ENCODE measurements at places on chromosomes 16 and 17.
A peak's percentile ranks its signal among the peaks of the same experiment; 100 is the strongest.

DNA sequence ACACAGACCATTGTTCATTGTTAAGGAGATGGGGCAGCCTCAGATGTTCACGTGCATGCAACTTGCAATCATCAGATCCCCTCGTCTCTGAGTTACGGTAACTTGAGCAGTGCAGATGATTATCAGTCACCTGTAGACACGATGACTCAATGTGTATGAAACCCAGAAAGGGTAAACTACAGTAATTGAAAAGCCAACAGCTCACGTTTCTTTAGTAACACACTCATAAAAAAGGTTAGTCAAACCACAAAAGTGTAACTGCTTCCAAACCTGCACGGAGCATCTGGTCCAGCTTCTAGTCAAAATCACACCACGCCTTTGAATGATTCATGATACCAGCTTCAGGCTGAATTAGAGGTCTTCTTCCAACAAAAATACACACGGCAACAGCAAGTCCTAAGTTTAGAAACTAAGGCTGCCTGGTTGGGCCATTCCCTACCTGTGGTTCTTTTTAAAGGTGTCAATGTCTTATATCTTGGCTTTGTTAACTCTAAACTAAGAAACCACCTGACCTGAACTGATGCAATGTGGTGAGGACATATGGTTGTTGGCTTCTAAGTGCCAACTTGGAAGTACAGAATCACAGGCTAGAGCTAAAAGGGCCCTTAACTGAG, 32.3 kb downstream of the GRB7 start:
- DNase-seq = peak; percentile 51

DNA sequence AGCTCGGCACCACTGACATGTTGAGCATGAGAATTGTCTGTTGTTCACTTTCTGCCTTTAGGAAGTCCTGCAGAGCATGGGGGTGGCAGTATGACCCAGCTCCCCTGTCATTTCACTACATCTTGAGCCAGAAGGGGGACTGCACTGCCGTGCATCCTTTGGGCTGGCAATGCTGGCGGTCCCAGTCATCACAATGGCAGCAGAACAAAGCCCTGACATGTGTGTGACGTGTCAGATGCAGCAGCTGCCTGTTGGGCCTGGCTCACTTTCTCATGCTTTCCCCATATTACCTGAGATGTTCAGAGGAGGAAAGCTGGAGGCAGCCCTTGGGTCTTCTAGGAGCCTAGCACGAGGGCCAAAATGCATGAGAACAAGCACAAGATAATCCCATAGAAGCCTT, 6.3 kb upstream of the ABAT start:
- DNase-seq = no peak

DNA sequence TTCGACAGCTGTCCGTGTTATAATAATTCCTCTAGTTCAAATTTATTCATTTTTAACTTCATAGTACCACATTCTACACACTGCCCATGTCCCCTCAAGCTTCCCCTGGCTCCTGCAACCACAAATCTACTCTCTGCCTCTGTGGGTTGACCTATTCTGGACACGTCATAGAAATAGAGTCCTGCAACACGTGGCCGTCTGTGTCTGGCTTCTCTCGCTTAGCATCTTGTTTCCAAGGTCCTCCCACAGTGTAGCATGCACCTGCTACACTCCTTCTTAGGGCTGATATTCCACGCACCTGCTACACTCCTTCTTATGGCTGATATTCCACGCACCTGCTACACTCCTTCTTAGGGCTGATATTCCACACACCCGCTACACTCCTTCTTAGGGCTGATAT, 16.5 kb downstream of the SCGB1C2 start:
- no peak for DNase-seq

- DNase-seq = no peak
Measured at GRCh38 chr17:81116704-81117103, 48.6 kb upstream of the PVALEF start.

DNA sequence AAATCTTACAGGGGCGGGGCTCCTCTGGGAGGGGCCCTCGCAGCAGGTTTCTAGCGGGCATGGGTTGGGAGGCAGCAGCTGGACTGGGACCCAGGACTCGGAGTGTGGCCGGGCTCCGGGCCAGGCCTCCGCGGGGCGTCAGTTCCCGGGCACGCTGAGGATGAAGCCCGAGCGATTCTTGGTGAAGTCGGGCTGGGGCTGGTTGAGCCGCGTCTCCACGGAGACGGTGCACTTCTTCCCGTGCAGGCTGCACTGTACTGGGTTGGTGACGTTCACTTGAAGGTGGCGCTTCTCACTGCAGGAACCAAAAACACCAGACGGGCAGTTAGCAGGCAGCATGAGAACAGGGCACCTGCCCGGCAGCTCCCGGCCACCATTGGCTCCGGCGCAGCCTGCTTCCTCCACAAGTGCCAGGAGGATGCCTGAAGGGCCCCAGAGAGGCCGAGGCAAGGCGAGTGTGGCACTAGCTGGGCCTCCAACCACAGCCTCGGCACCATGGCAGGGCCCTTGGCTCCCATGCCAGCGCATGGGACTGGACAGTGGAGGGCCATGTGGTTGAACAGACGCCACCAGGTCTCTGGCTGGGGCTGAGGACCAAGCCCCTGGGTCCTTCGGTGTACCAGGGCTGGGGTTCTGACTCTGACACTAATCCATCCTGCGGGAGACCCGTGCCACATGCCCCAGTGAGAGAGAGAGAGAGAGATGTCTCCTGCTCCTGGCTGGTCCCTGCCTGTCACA, 8.0 kb downstream of the CDK5R1 start:
- no peak for DNase-seq

DNA sequence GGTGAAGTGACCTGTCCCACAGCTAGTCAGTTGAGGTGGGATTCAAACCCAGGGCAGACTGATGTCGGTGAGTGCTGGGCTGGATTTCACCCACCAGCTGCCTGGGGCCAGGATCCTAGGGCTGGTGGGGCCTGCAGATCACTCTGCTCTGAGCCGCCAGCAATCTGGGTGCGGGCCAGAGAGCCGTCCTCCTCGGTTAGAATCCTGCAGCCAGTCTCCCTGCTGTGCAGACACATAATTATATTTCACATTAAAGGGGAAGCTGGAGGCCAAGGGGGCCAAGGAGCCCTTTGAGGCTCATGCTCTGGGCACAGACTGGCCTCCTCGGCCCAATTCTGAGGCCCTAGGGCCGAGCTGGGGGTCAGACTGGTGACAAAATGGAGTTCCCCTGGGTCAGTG, 996 bp upstream of the KCNJ12 start:
- DNase-seq = no peak

GRCh38 chr16:59046335-59046734, 312.2 kb upstream of the GOT2 start:
- no peak for DNase-seq

DNA sequence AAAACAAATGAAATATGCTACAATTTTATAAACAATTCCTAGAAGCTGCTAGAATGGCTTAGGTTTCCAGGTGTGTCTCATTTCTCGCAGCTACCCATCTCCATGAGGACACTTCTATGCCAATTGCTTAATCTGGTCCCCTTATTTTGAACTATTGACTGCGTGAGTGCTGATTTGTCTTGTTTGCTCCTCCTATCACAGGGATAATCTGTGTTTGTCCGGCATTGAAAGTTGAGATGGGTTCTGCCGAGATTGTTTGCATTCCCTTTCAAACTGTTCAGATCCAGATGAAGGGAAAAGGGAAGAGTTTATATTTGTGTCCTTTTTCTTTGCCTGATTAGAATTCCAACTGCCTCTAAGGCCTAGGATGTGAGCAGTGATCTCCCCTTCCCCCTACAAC, 21.7 kb upstream of the COX10 start:
- DNase-seq = no peak

DNA sequence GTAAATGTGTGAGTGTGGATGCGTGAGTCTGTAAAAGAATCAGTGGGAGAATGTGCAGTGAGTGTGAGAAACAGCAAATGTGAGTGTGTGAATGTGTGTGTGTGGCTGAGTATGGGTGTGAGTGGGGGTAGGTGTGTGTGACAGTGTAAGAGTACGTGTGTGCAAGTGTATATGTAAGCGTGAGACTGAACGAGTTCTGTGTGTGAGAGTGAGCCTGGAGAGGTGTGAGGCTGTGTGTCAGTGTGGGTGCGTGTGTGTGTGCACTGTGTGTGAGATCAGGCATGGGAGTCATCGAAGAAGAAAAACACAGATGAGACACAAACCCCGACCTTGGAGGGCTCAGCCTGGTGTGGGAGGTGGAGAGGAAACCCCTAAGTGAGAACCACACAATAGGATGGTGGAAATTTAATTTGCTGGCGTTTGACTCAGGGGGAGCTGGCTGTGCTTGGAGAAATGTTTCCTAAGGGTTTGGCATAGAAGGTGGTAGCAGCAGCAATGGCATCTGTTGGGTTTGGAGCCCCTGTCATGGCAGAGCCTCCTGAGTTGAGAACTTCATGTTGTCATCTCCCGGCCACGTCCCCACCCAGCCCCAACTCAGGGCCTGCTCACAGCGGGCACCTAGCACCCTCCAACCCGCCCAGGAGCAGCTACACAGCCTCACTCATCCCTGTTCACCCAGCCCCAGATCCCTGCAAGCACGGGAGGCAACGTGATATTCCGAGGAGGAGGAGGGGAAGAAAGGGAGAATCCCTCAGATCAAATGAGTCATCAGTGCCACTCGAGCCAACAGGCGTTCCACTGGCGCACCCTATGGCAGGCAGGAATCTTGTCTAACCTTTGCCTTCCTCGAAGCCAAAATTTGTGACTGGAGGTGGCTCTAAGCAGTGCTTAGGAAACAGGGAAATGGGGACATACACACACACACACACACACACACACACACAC, 14.3 kb upstream of the NUBP1 start:
- no peak for DNase-seq

DNA sequence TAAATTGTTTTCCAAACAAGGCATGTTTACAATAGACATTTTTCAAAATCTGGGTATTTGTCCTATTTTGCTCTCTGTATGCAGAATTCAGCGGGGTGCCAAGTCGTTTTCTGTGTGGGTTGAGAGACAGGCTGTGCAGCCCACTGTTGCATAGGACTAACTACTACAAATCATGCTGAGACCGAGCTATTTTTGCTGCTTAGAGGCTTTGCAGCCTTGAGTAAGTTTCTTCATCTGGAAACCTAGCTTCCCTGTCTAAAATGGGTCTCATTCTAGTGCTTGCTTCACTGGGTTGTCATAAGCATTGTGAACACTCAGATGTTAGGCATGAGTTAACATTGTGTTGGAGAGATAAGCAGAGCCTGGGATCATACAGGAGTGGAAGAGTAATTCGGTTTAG, 1.3 kb downstream of the PRPSAP2 start:
- no peak for DNase-seq

DNA sequence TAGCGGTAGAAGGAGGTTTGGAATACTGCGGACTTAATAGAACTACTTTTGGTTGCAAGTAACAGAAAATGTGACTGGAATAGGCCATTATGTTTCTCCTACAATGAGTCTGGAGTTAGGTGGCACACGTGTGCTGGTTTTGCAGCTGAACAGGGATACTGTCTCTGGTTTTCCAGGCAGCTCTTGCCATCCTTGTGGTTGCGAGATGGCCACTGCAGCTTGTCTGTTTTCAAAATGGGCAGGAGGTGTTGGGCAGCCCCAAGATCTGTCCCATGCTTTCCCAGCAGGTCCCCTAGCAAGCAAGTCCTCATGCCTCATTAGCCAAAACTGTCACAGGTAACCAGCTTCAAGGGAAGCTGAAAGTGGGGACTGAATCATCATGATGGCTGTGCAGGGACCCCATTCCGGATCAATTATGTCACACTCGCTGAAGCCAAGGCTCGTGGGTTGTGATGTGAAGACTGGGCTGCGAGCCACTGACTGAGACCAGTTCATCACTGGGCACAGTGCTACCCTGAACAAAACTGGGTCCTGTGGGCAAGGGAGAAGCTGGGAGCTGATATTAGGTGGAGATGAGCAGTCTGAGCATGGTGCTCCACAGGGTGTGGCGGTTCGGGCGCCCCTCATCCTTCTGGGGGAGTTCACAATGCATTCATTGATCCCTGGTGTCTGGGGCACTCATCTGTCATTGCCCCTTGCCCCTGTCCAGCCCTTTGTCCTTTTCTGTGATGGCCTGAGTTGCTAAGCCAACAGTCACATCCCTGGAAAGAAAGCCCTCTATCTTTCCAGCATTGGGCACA, 82.1 kb downstream of the KSR1 start:
- DNase-seq = no peak

- no peak for DNase-seq
Measured at GRCh38 chr16:19517424-19518089, 4.3 kb downstream of the GDE1 start.

GRCh38 chr17:73976147-73976546, 227.3 kb upstream of the RPL38 start:
- no peak for DNase-seq

DNA sequence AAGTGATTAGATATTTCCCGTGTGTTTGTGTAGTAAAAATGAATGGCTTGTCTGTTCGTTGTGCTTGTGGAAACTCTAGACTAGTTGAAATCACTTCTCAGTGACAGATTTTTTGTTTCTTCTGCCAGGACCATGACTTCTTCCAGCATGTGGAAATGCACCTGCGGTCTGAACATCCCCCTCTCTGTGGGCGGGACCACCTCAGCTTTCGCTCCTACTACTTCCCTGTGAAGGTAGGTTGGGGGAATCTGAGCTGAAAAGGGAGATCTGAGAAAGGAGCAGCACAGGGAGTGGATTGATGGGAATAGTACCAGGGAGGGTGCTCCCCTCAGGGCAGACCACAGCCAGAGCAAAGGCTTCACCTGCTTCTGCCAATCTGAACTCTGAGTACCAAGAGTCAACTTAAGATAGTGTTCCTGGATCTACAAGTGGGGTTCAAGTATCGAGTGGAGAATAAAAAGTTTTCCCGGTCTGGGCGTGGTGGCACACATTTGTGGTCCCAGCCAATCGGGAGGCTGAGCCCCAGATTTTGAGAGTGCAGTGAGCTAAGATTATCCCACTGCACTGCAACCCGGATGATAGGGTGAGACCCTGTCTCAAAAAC, 47.5 kb downstream of the SF3B3 start:
- DNase-seq = no peak

GRCh38 chr17:19648475-19649273, at the start of gene ALDH3A2:
Gene ALDH3A2, plus strand, starts transcription at chr17:19648751. Its CDS starts 221 bp downstream, at chr17:19648972.
- peak; percentile 96 for DNase-seq

- no peak for DNase-seq
Measured at GRCh38 chr17:49728425-49728824, 20.7 kb upstream of the SLC35B1 start.

DNA sequence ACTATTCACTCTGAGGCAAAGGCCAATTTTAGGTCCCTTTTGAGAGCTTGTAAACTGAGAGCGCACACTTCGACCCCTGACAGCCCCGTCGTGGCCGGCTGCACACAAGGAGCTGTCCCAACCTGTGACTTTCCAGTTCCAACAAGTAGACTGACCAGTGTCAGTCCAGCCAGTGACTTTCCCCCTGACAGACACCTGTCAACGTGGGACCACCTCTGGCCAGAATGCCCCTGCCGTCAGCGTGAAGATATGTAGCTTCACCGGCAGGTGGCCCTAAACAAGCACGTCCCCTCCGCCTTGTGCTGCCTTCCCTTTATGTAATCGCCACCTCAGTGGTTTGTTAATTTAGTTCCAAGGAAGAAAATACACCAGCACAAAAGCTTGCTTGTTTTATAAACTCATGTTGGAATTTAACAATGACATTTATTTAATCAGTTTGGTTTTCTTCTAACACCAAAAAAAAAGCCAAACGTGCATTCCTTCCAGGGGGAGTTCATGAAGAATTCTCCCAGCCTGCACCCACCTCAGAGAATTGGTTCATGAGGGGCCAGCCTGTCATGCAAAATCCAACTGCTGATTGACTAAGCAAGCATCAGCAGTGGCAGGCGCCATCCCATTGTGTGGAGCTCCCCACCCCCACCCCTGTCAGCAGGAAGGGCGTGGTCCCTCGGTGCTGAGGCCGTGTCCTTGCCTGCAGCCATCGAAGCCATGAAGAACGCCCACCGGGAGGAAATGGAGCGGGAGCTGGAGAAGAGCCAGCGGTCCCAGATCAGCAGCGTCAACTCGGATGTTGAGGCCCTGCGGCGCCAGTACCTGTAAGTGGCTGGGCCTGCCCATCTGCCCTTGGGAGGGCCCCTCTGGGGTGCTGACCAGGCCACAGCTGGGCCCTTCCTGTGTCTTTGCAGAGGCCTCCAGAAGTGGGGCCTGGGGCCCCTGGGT, 33.9 kb downstream of the PLD6 start:
- no peak for DNase-seq

Measured in activated CD8-positive, alpha-beta memory T cell treated with anti-CD3 and anti-CD28 coated beads, Interleukin-2, amount 50 U/mL, for 4 hours (primary cell).